ENCODE measurements at places on chromosomes 1 and 21. TPM values are rescaled to one million over a fixed set of nuclear protein-coding genes. Genes with fewer than 3 reads are reported as not detected.

NPPA gene
- 0.80 TPM for total RNA-seq

ANXA9 gene
- total RNA-seq: 0.14 TPM

GJB5 gene
- total RNA-seq: 1.7 TPM

SYT14 gene
- 0.05 TPM for total RNA-seq

PRRX1 gene
- 17.1 TPM for total RNA-seq

IFI6 gene
- 266 TPM for total RNA-seq

PBX1 gene
- 12.7 TPM for total RNA-seq

CFHR2 gene
- 0.09 TPM for total RNA-seq

DNA sequence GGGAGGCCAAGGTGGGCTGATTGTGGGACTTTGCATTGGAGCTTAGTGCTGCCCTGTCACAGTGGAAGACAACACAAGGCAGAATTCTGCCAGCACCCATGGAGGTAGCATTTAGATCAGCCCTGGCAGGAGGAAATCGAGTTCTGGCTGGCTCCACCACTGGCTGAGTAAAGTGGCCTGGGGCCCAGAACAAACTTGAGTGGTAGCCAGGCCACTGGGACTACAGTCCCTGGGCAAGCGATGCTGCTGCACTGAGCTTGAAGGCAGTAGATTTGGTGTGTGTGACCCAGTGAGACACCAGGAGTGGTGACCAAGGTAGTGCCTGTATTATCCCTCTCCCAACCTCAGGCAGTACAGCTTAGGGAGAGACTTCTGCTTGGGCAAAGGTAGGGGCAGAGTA, 22.5 kb upstream of the UHMK1 start:
- no peak overlapping the region for H3K27ac ChIP-seq
- H3K4me1 ChIP-seq: no peaks in the 10 kb centered on the region
- no peak overlapping the region for H3K4me3 ChIP-seq
- no peaks in the 10 kb centered on the region for H3K36me3 ChIP-seq
- DNase-seq: no peak
- no peaks in the 10 kb centered on the region for H3K27me3 ChIP-seq

- no peaks in the 10 kb centered on the region for H3K36me3 ChIP-seq
- no peak overlapping the region for H3K27ac ChIP-seq
- no peaks in the 10 kb centered on the region for H3K27me3 ChIP-seq
- no peak overlapping the region for H3K4me3 ChIP-seq
Measured at GRCh38 chr1:241600496-241600901, 39.7 kb downstream of the CHML start.

DNA sequence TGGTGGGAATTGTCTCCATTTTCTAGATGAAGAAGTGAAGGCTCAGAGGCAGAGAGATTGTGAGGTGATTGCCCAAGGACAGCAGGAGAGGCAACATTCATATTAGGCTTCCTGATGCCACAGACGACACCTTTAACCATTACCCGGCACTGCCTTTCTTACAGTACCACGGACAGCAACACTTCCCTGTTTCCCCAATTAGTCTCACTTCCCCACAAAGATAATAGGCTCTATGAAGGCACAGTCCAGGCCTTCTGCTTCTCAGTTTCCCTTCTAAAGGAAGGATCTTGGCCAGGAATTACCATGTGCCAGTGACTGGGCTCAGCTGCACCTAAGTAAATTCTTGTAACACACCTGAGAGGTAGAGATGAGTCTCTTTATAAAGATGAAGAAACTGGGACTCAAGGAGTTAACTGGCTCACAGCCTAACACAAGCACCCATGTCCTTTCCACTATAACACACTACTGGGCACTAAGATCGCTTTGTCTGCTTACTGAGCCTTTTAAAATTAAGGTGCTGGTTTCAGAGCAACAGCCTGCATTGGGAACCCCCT, 9.6 kb downstream of the IGSF9 start:
- no peak overlapping the region for H3K27ac ChIP-seq
- no peaks in the 10 kb centered on the region for H3K27me3 ChIP-seq
- H3K4me1 ChIP-seq: peaks cover 2% of the 10 kb centered on the region

GRCh38 chr1:75079538-75080290, 54.5 kb upstream of the LHX8 start:
- H3K4me1 ChIP-seq: no peaks in the 10 kb centered on the region
- no peaks in the 10 kb centered on the region for H3K27me3 ChIP-seq
- H3K36me3 ChIP-seq: no peaks in the 10 kb centered on the region
- H3K27ac ChIP-seq: no peak overlapping the region

DNA sequence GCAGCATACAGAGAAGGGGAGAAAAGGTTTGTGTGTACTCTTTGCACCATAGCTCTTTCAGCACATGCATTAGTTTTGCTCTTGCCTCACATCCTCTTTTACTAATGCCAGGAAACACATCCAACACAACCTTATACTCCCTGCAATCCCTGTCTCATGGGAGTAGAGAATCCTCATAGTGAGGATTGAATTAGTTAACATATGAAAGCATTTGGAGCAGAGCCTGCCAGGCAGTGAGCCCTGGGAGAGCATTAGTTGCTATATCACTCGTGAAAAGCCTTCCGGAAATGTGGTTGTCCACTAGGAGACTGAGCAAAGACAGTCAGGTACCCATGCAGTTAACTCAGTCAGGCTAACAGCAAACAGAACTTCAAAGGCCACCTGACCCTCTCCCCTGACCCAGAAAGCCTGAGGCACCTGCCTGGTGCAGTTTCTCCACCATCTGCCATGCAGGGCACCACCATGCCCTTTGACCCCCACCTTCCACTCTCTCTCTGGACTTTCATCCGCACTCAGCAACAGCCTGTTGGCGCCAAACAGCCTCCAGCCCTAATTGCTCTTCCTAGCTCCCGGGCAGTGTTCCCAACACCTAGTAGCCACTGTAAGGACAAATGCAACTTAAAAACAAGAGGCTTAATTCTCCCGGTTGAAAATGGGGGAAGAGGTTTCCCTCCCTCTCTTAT, 14.9 kb upstream of the AGT start:
- DNase-seq: no peak
- H3K27ac ChIP-seq: no peak overlapping the region
- no peaks in the 10 kb centered on the region for H3K36me3 ChIP-seq
- H3K4me3 ChIP-seq: no peak overlapping the region
- no peaks in the 10 kb centered on the region for H3K4me1 ChIP-seq

- DNase-seq: no peak
- H3K27ac ChIP-seq: no peak overlapping the region
- H3K4me3 ChIP-seq: no peak overlapping the region
Measured at GRCh38 chr1:29711582-29712283, 475.4 kb downstream of the PTPRU start.

DNA sequence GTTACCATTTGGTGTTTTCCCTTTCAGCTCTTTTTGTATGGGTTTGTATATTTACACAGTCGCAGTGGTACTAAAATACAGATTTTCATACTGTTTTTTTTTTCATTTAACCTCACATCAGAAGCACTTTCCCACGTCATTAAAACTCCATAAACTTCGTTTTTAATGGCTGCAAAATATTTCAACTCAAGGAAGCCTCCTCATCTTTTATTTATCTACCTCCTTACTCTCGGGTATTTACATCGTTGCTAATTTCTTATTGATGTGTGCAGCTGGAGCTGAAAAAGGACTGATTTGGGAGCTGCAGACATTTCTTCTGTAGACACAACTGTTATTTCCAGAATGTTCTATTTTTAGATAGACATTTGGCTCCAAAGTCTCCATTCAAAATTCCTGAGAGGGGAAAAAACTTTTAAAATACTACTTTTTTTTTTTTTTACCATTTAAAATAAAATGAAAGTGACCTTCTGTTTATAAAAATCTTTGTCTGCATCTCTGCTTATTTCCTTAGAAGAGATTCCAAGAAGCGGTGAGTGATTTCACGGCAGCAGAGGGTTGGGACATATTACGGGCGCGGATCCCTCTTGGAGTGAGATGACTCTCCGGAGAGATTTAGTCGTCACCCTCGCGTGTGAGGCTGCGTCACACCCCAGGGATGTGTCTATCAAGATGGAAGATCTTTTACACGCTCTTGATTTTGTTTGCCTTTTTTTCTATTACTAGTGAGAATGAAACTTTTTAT, 10.1 kb downstream of the RUNX3 start:
- H3K27ac ChIP-seq: no peak overlapping the region
- no peak for DNase-seq
- no peaks in the 10 kb centered on the region for H3K4me1 ChIP-seq
- no peak overlapping the region for H3K4me3 ChIP-seq
- peaks cover 3% of the 10 kb centered on the region for H3K36me3 ChIP-seq

DNA sequence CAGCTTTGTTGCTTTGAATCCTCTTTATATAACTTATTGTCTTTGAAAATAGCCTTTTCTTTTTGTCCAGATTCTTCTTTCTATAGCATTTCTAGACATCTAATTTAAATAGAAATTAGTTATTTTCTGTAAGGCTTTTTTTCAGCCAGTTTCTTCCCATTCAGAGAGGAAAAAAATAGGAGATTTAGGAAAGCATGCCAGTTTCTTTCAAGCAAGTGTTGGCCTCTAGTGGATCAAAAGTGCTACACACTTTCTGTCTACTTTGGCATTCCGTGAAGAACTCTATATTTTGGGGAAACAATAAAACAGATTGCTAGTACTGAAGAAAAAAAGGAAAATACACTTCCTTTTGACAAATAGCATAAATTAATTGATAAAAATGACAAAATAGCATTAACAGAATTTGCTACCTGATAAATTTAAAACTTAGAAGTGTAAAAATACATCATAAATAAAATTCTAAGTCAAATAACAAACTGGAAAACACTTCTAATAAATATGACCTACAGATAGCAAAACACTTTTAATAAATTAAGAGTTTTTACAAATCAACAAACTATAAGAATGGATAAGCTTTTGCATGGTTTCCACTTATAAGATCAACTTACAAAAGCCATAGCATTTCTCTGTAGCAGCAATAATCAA, 13.1 kb upstream of the EXO1 start:
- no peaks in the 10 kb centered on the region for H3K27me3 ChIP-seq
- no peaks in the 10 kb centered on the region for H3K4me1 ChIP-seq
- H3K36me3 ChIP-seq: no peaks in the 10 kb centered on the region
- H3K27ac ChIP-seq: no peak overlapping the region
- no peak overlapping the region for H3K4me3 ChIP-seq

DNA sequence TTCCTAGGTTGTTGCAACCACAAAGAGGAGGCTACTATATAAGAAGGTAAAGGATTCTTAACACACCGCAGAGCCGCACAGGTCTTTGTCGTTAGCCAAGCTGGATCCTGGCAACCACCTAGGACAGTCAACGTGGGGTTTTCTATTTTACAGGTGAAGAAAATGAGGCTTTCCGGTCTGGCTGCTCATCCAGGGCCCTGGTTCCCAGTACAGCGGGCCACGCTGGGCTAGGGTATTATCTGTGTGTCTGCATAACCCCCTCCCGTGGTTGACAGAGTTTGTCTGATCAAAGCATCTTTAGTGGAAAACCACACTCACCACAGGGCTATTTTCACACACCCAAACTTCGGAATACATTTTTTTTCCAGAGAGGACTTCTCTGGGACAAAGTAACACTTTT, 39.0 kb upstream of the PDE9A start:
- no peaks in the 10 kb centered on the region for H3K27me3 ChIP-seq
- peaks cover 35% of the 10 kb centered on the region for H3K4me1 ChIP-seq
- H3K27ac ChIP-seq: no peak overlapping the region
- H3K4me3 ChIP-seq: no peak overlapping the region
- no peak for DNase-seq

- no peaks in the 10 kb centered on the region for H3K4me1 ChIP-seq
- no peak overlapping the region for H3K4me3 ChIP-seq
- no peak for DNase-seq
- H3K36me3 ChIP-seq: no peaks in the 10 kb centered on the region
Measured at GRCh38 chr1:230730977-230731376, 16.2 kb upstream of the CAPN9 start.

DNA sequence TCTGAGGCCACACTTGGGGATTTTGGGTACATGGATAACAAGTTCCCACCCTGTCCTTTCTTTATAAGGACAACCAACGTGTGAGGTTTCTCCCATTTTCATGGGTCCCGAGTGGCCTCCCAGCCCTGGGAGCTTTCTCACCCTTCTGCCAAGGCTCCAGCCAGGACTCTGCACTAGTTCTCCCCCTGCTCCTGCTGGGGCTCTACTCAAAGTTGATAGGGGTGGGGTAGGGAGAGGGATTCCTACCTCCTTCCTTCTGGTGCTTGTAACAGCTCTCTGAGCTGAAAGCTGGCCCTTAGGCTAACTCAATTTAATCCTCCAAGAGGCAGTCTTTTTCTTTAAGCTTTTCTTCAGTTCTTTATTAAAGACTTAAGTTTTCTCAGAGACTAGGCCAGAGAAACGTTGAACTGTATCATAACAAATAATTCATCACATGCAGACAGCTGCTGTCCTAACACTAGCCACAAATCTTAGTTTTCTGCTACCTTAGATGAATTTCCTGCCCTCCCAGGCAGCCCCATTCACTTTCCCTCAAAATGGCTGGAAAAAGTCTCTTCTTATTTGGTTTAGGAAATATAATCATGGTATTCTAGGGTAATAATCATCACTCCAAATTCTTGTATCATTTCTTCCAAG, 22.4 kb upstream of the DR1 start:
- H3K36me3 ChIP-seq: peaks cover 3% of the 10 kb centered on the region
- H3K4me3 ChIP-seq: no peak overlapping the region
- no peak for DNase-seq
- no peak overlapping the region for H3K27ac ChIP-seq

GRCh38 chr1:65991694-65992093, 199.0 kb downstream of the PDE4B start:
- no peaks in the 10 kb centered on the region for H3K36me3 ChIP-seq
- H3K4me3 ChIP-seq: no peak overlapping the region
- no peak overlapping the region for H3K27ac ChIP-seq
- no peak for DNase-seq
- H3K4me1 ChIP-seq: no peaks in the 10 kb centered on the region

DNA sequence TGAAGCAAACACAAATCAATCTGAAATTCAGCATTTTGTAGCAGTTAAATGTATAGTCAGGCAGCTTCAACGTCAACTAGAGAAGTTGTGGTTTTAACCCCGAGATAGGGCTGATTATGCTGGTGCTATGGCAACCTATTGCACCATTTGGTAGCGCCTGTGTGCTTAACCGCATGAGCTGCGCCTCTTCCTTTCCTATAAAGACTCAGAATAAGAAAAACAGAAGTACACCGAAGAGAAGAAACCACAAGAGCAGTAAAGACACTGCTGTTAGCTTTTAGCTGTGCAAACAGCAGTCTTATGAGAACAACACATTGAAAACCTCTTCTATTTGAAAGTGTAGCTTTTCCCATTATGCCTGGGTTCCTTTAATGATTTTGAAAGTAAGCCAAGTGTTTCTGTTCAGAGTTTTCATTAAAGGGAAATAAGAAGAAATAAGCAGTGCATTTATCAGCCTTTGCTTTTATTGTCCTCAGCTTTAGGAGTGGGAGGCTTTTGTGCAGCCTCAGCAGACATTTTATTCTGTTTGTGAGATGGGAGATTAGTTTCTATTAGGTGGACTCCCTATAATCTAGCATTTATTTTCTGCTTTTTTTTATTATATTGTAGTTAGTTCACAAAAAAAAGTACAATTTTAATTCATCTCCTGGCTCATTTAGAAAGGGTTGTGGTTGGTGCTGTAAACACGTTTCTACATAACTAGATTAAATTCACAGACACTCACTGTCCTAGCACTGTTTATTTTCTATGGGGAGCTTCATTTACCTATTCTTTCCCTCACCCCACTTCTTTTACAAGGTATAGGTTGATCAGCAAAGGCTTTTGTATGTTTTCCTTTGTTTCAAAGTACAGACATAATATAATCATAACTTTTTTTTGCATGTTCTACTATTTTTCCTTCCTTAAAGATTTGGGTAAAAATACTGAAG, 43.3 kb downstream of the PTPRC start:
- peaks cover 22% of the 10 kb centered on the region for H3K4me1 ChIP-seq
- H3K27ac ChIP-seq: peak overlapping the region; percentile 94
- H3K36me3 ChIP-seq: peaks cover 17% of the 10 kb centered on the region
- H3K4me3 ChIP-seq: peak overlapping the region; percentile 16
- DNase-seq: peak; percentile 94
- no peaks in the 10 kb centered on the region for H3K27me3 ChIP-seq

GRCh38 chr1:29753771-29754572, 517.6 kb downstream of the PTPRU start:
- H3K4me1 ChIP-seq: no peaks in the 10 kb centered on the region
- H3K36me3 ChIP-seq: no peaks in the 10 kb centered on the region
- no peak for DNase-seq

All from thymus (tissue), 14 donors.